Central memory CD8-positive, alpha-beta T cell (primary cell): ENCODE measurements at places on chromosomes 7 and 10.

- no peak for DNase-seq
Observed at GRCh38 chr10:132335189-132336063, 3.4 kb downstream of the LRRC27 start.

DNA sequence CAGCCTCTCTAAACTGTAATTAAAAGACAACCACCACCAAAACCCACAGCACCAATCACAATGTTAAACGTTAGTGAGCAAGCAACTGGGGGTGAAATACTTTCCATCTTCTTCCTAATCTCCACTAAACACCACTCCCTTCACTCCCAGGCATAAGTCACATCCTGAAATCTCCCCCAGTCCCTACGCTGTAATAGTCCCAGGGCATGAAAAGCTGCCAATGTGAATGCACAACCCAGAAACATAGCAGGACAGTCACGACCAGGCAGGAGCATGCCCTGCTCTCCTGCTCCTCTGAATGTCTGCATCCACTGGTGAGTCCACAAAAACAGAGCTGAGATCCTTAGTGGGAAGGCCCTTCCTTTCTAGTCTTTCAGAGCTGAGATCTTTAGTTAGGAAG is 288.9 kb downstream of the PARD3 start:
- DNase-seq, result no peak

GRCh38 chr7:68671046-68671445 is 927.2 kb upstream of the AUTS2 start:
- DNase-seq, result no peak

DNA sequence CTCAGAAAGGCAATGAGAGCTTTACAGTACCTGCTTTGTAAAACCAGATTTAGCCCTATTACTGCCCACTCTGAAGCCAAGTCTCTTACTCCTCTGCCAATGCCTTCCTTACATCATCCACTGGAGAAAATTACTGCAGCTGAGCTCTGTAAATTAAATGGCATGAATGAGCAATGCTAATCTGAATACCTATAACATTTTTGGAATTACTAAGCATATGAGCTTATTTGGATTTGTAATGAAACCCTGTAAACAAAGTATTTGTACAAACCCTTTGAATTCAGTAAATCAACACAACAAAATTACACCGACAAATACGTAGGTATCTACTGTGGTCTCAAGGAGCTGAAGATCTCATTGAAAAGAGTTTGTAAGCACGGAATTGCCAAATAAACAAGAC is 12.1 kb upstream of the CCNY start:
- DNase-seq, result no peak

DNA sequence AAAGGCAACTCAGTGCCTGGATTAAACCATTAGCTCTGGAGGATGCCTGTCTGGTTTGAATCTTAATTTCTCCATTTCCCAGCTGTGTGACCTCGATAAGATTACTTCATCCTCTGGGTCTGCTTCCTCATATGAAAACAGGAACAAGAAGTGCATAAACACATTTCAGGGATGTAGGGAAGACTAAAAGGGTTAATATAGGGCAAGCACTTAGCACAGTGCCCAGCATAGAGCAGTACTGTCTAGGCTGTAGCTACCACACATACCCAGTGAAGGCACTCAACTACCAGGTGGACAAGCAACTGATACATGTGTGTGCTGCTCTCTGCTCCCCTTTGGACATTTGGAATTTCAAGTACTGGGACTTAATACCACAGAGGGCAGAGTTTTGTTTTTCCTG is 85.4 kb downstream of the KCNMA1 start:
- no peak for DNase-seq

DNA sequence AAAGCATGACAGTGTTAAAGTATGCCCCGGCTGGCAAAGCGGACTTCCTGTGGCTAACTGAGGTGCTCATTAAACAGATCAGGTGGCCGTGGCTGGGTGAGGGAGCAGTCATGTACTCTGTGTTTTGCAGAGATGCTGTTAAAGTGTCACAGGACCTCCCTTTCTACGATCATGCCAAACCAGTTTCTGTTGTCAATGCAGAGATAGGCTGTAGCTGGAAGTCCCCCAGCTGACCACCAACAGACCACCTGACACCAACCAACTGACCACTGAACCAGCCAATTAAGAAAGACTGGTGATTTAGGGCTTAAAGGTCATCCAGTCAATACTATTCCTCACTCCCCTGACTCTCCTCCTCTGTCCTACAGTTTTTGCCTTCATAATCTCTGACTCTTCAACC is 431.1 kb upstream of the LRGUK start:
- no peak for DNase-seq

DNA sequence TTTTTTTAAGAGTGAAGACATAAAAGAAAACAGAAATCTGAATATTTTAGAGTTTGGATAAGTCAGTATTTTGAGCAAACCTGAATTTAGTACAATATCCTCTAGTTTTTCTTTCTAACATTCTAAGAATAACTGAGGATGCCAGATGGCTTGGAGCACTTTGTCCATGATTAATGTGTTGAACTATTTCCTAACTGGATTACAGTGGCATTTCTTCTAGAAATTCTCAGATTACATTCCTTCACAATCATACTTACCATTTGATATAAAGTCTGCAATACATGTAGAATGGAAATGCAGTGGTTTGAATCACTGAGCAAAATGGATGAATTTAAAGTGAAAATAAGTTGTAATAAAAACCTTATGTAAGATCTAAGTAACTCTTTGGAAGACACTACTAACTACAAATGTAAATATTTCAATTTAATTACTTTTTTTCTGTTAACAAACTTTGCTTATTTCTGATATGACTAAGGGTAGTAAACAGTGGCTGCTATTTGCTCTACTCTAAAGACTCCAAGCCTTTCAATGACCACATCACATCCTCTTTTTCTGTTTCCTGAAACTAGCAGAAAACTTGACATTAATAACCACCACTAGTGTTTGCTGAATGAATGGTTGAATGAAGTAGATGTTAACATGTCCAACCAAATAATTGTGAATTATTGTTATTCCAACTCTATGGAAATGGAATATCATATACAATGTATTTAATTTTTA is 102.8 kb downstream of the PRKG1 start:
- DNase-seq, result no peak

DNA sequence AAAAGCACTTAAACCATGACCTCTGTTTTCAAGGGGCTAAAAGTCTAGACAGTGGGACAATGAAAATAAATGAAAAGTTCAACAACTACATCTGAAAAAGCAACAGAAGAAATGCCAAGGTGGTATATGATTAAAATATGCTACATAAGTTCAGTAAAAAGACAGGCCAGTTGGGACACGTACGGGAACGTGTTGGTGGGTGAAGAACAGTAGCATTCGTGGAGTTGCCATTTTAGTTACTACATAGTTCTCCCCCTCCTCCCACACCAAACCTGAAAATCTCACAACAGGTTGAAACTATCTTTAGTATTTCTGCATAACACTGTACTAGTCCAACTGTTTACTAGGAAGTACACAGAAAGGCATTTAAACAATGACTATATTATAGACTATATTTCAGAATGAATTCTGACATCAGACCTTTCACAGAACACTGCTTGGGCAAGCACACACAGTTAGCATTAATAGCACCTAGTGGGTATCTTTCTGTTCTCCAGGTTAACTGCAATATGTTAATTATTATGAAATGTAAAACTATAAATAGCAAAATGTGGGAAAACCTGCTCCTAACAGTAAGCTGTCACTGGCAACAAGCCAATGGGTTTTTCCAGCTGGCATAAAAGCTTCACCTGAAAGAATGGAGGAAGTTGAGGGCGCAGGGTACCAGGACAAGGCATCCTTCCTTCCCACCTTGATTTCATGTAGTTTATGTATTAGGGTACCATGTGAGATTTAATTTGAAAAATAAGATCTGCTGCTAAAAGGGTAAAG is 135.0 kb downstream of the STRA8 start:
- no peak for DNase-seq

- DNase-seq, result no peak
Observed at GRCh38 chr7:7693881-7694280, 24.5 kb downstream of the RPA3 start.
